ENCODE measurements at places on chromosomes 7 and 10.
A peak's percentile ranks its signal among the peaks of the same experiment; 100 is the strongest.

DNA sequence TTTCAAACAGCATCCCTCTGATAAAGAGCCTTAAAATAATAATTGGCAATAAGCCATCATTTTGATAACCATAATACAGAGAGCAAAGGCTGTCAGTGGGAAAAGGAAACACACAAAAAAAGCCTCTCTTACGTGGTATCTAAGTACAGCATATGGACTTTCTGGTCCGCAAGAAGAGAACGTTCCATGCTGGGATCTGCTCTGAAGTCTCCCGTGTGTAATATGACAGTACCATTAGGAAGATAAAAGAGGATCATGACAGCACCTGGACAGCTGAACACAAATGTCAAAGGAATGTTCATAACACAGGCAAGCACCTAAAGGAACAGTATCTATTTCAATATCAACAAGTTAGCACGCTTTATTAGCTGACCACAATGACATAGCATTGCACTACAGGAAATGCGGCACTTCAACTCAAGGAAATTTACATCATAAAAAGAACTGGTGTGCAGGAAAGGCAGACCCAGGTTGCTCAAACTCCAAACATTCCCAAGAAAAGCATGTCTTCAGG lies 9.9 kb downstream of the DCLRE1A start:
- no peak for DNase-seq

DNA sequence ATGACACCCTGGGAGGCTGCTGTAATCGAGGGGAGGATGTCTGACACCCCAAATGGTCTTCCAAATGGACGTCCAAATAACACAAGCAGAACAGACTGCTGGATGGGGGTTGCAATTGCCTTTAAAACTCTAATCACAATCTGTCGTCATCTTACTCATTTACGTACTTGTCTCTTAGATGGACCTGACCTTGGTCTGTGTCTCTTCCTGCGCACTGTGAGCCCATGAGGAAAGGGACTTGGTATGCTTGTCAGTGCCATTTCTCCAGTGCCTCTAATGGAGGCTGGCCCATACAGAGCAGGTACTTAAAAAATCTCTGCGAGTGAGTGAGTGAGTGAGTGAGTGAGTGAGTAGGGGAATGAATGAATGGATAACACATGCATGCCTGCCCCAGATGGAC lies 93.3 kb downstream of the DLG5 start:
- DNase-seq, result no peak

- DNase-seq, result peak; percentile 34
These were observed 155.7 kb downstream of the PTPRN2 start for GRCh38 chr7:158431941-158432347.

DNA sequence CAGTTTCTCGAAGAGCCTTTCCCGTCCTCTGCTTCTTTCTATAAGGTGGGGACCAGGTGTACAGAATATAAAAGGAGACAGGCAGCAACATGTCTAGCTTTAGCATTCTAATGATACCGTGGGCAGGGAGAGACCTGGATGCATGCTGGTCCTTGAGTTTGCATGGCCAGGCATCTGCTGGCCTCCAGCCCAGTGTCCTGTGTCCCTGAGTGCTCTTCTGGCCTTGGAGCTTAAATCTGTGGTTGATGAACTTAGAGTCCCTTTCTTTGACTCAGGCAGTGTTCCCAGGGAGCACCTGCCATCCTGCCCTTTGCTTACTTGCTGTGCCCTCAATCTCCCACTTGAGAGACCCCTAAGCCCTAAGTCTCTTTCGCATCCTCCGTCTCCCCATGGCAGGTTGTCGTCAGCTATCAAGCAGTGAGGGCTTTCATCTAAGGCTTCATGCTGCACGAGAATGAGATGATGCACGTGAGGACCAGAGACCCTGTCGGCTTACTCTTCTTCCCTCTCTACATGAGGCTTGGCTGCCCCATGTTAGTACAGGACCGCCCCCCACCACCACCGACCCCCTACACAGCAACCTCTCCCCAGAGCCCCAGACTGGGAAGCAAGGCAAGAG lies 313.4 kb upstream of the C7orf33 start:
- no peak for DNase-seq

- peak; percentile 87 for DNase-seq
These were observed 29.4 kb downstream of the CDK14 start for GRCh38 chr7:90625562-90625961.

DNA sequence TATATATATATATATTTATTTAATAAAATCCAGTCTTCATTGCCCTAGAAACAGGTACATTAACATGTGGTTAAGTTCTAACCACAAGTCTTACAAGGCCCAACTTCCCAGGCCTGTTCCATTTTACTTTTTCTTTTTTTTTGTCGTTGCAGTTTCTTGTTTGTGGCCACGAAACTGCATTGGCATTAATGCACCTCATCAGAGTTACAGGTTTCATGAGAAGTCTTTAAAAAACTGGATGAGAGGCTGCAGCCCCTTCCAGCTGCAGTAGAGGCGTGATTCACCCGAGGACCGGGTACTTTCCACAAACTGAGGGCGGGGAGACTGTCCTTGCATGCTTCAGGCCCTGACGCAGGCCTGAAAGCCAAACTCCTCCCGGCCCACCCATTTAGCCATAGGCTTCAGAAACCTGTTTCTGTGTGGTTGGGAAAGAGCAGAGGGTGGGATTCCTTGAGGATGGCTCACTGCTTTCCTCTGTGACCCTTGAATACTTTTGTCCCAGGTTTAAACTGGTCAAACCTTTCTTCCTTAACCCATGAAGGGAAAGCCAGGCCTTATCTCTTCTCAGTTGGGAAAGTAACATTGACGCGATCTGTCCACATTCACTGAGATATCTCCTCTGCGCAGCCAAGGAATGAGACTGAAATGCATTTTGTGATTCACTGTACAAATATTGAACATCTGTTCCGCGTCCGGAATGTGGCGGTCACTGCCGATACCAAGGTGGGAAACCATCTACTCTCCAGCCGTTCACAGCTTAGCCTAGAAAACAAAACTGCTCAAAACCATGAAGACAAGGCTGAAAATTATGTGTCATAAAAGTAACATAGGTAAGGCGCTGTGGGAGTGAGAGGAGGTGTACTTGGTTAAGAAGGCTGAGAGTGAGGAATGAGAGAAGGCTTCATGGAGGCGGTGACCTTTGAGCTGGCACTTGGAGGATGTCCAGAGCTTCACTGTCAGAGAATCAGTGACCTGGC lies 311.7 kb downstream of the GATA3 start:
- peak; percentile 5 for DNase-seq

DNA sequence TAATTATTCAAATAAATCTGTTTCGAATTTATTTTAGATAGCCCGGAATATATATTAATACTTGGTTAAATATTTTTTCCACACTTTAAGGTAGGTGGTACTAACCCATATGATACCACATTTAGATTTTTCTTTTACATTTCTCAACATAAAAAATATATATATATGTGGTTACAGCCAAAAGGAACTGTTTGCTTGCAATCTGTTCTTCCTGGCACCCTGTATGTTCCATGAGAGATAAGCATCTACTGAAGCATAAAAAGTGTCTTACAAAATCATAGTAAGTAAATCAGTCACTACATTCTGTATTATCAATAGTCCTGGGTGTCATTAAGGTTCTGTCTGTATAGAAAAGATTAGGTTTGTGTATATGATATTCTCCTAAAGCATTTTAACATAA lies 726.8 kb downstream of the GRM8 start:
- DNase-seq, result no peak
